ENCODE measurements at places on chromosomes 12 and 14.

GRCh38 chr12:84361651-84362551 is 550.7 kb downstream of the SLC6A15 start:
- DNase-seq, result no peak

- no peak for DNase-seq
Observed at GRCh38 chr12:97426492-97427116, 36.0 kb upstream of the RMST start.

- DNase-seq, result no peak
Observed at GRCh38 chr12:16726879-16727278, 120.9 kb upstream of the LMO3 start.

DNA sequence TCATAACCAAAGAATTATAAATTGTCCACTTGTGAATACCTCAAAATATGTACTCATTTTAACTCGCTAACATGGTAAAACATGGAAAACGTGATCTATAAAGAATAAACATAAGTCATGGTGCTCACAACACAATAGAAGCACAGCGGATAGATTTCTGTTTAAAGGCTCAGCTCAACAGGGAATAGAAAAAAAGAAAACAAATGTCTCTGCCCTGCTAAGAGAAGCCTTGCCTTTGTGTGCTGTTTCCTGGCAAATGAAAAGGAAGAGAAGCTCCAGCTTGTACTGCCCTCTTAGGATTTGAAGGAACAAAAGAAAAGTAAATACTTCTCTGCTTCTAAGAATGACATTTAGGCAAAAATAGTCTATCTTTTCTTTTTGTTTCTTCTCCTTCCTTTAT is 121.0 kb upstream of the KRR1 start:
- no peak for DNase-seq

- DNase-seq, result no peak
Observed at GRCh38 chr14:96592591-96593386, 90.6 kb downstream of the PAPOLA start.

- no peak for DNase-seq
Observed at GRCh38 chr12:120406069-120406468, 31.8 kb upstream of the COX6A1 start.

- no peak for DNase-seq
Observed at GRCh38 chr12:27906658-27907473, 65.7 kb downstream of the PTHLH start.

DNA sequence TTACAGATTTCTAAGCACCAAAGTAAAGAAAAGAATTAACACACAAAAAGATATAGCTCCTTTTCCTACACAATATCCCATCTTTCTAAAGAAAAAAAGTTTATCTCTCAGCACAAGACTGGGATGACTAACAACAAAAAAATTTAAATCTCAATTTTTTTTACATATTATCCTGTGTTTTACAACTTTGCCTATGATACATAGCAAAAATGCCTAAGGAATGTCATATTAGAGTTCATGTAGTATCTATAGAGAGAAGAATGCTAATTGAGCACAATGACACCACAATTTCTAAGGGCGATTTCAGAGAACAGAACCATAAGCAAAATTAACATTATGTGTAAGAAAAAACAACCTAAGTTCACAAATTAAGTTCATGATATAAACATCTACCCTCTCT is 16.3 kb downstream of the C2CD5 start:
- no peak for DNase-seq

- DNase-seq, result no peak
Observed at GRCh38 chr12:42104784-42105183, 39.9 kb downstream of the GXYLT1 start.

DNA sequence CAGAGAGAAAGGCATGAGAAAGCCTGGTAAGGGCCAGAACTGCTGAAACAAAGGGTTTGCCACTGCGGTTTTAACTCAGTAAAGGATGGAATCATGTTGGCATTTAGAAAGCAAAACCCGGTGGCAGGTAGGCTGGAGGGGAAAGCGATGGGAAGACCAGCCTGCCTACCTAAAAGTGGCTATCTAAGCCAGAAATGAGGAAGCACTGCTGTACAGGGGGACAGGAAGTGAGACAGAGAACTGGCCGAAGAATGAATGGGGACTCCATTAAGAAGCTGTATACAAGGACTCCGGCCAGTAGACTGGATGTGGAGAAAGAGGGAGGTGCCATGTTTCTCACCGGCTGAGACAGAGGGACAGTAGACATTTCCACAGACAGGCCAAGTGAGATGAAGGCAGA is 48.2 kb downstream of the PPM1H start:
- no peak for DNase-seq

GRCh38 chr12:62934799-62935674 is at the start of gene PPM1H:
Gene PPM1H, minus strand, starts transcription at chr12:62935150. Its CDS starts 414 bp downstream, at chr12:62934736.
- peak; percentile 19 for DNase-seq

GRCh38 chr12:15627995-15628945 is 160.9 kb downstream of the EPS8 start:
- DNase-seq, result no peak

- no peak for DNase-seq
Observed at GRCh38 chr12:104297477-104298113, 5.9 kb upstream of the EID3 start.

- no peak for DNase-seq
Observed at GRCh38 chr14:61678975-61679374, 16.3 kb upstream of the HIF1A start.

- DNase-seq, result no peak
Observed at GRCh38 chr14:46571970-46572369, 79.6 kb downstream of the RPL10L start.

DNA sequence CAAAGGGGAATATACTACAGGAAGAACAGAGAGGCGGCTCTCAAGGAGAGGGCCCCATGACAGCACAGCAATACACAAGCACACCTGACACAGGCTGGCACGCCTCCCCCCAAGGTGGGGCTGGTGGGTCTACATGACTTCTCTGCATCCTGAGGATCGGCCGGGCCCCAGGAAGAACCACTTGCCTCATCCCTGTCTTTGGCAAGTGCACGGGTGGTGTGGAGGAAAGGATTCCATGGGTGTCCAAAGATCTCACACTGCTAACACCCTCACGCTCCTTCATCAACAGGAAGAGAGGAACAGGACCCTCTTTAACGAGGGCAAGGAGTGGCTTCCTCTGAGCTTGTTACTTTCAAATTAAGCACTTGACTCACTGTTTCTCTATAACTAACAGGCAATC is 7.3 kb downstream of the VAMP1 start:
- no peak for DNase-seq

DNA sequence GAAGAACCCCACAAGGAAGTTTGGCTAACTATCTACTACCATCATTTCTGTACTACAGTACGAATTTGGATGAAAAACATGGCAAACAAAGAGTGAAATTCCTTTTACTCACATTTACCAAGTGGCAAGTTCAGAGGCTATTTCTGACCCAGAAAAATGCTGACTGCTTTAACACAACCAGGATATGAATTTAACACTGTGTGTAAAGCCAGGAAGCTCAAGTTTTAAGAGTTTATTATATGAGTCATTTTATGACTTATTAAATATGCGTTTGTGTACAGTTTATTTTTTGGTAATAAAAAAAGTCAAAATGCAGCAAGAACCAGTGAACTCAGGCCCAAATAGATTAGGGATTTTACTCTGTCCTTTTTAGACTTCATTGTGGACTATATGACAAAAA is 58.4 kb upstream of the STAC3 start:
- DNase-seq, result no peak

DNA sequence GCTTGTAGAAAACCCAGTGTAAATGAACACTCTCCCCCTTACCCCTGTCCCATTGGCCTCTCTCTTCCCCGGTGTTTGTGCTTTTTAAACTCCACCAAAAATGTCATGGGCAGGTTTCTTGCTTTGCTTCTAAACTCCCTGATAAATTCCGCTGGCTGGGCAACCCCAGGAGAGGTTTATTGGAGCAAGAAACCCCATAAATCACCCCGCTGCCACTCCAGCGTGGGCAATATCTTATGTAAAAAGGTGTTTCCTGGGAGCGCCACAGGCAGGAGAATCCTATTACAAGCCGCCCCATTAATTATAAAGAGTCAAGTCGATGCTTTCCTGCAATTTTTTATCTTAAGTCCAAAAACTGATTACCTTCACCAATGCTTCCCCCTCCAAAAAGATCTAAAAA is 22.8 kb downstream of the LHX5 start:
- DNase-seq, result no peak

- DNase-seq, result no peak
Observed at GRCh38 chr12:795305-795704, 42.9 kb downstream of the WNK1 start.

DNA sequence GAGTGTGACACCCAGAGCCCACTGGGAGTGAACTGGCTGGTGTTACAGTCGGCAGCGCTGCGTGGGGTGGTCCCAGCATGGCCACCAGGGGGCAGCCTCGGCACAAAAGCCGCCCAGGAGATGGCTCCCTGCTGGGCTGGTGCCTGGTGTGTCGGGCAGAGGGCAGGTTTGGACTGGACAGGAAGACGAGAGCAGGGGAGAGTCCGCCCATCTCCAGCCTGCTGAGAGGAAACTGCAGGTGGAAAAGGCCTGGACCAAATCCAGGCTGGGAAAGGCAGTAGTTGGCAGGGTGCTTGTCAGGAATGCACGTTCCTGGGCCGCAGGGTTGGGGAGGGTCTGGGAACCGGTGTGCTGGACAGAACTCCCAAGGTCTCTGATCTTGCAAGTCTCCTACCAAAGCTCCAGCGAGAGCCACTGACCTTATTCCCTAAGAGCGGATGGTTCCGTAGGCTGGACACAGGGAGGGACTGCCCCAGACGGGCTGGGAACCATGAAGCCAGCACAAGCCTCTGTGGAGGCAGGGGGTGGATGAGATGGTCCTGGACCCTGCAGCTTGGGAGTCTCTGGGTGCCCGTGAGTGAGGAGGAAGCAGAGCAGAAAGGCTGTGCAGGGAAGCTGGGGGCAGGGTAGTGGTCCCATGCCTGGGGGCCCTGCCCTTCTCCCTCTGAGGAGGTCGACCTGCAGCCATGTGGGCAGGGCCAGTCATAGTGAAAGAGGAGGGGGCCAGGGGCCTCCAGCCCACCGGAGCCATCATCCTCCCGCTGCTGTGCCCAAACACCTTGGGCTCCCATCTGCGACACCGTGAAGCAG is 1.8 kb downstream of the AHNAK2 start:
- peak; percentile 24 for DNase-seq

DNA sequence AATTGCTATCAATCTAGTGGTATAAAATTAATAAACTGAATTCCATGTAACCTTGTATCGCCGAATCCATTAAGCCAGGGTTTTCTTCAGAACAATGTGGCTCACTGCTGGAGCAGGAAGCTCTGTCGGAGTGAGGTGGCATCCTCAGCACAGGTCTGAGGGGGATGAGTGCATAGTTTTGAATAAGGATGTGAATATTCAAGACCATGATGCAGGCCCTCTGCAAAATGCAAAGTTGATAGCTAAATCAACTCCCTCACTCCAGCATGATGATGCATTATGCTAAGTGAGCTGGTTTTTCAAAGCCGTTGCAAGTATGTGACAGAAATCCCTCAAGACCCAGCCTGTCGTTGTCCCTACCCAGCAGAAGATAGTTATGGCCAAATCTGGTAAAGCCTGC is 53.0 kb downstream of the TRIM9 start:
- no peak for DNase-seq

- DNase-seq, result no peak
Observed at GRCh38 chr12:65640489-65640901, 183.8 kb upstream of the HMGA2 start.

DNA sequence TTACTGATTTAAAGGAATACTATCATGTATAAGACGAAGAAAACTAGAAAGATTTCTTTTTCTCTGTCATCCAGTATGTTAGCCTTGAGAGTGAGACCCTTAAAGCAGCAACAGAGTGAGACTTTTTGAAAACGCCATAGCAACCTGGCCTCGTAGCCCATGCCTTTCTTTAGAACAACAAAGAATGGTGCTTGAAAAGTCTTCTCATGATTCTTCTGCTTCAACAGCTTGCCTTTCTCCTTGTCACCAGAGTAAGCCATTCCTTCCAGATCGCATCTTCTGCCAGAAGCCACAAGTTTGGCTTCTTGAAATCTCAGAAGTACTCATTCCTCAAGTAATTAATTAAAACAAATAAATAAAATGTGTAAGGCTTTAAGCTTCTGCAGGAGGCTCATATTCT is 109.3 kb downstream of the PDE3A start:
- DNase-seq, result no peak

DNA sequence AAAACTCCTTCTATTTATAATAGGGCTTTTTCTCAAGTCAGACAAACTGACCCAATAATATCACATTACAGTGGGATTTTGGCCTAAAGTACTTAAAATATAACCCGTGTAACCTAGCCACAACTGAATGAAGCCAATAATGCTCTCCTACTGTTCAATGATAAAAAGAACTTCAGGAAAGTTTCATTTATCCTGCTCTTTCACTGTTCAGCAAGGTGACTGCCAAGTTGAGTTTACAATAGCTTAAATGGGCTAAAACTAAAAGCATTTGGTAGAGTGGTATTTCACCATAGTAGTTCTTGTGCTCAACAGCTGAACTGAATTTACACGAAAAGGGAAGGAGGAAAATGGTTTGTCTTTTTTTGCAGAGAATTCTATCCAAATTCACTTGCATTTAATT is 49.8 kb downstream of the CNTN1 start:
- no peak for DNase-seq

- DNase-seq, result no peak
Observed at GRCh38 chr12:57539134-57539768, 7.7 kb downstream of the DCTN2 start.

- DNase-seq, result no peak
Observed at GRCh38 chr12:34402228-34402898, 380.1 kb downstream of the ALG10 start.

GRCh38 chr12:1530592-1531152 is 63.7 kb downstream of the FBXL14 start:
- DNase-seq, result no peak

GRCh38 chr12:108905725-108906124 is 25.8 kb downstream of the DAO start:
- no peak for DNase-seq

- no peak for DNase-seq
Observed at GRCh38 chr14:67486890-67487289, 1.6 kb downstream of the TMEM229B start.

DNA sequence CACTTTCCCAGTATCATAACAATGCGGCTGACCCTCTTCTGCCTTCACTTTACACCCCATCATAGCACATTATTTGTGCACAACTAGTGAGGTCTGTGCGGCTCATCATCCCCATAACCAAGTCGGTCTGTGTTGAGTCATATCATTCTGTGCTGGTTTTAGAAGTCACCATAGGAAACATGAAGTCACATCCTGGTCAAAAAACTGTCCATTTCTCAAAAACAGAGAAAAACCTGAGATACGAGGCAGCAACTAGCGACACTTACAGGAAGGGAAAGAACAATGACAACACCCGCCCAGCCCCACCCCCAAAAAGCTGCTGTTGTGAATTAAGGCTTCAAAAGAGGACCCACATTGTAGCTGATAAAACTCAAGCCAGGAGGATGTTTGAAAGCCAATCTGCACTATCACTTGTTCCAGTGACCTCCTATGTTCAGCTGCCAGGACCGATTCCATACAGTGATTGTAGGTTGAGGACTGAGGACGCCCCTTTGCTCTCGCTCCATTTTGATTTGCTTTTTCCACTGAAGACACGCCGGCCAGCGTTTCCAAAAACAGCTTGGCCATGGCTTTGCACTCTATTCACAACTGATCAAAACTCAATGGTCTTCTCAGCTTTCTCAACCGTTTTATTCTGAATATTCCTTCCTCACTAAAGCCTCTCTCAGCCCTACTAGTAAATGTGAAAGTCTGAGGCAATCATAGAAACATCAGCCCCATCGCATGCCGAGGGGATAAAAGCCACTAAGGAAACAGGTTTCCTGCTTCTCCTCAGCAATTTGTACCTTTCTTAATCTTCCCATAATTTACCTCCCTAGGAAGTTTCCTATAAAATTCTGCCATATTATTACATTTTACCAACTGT is 87.5 kb downstream of the DUSP16 start:
- DNase-seq, result peak; percentile 73
